ENCODE measurements at places on chromosomes 4 and X. TPM values are rescaled to one million over a fixed set of nuclear protein-coding genes. Genes with fewer than 3 reads are reported as not detected.

The GAGE12E gene
- polyA plus RNA-seq = not detected

The GC gene
- not detected for polyA plus RNA-seq

The S100G gene
- polyA plus RNA-seq = not detected

The RPS6KA6 gene
- 3.8 TPM for polyA plus RNA-seq

GRCh38 chrX:12370497-12370986, 232.3 kb downstream of the FRMPD4 start:
- DNase-seq = peak; percentile 29

- no peak for DNase-seq
Measured at GRCh38 chr4:126004941-126005340, 690.2 kb downstream of the FAT4 start.

DNA sequence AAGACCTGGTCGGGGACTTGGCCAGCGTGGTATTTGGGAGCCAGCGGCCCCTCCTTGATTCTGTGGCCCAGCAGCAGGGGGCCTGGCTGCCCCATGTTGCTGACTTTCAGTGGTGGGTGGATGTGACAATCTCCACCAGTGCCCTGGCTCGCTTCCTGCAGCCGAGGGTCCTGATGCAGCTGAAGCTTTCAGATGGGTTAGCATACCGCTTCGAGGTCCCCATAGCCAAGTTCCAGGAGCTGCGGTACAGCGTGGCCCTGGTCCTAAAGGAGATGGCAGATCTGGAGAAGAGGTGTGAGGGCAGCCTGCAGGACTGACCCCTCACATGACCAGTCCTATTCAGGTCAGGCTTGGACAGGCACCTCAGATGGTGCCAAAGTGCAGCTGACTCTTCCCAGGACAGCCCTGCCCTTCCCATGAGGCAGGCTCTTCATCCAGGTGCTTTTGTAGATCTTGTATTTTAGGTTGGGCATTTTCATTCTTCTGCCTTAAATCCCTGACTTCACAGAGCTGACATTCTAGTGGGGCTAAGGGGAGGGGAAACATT, 15.1 kb downstream of the LNX1 start:
- DNase-seq = no peak

- no peak for DNase-seq
Measured at GRCh38 chr4:99234331-99235010, 15.4 kb upstream of the ADH6 start.

GRCh38 chr4:147938496-147938895, 206.6 kb downstream of the ARHGAP10 start:
- no peak for DNase-seq

GRCh38 chr4:147780137-147780777, 48.4 kb downstream of the ARHGAP10 start:
- no peak for DNase-seq
